ENCODE measurements at places on chromosomes 11 and 22. TPM values are rescaled to one million over a fixed set of nuclear protein-coding genes. Genes with fewer than 3 reads are reported as not detected.

GRCh38 chr22:47396515-47396914 lies 634.1 kb downstream of the TBC1D22A start:
- no peak overlapping the region for H3K27ac ChIP-seq
- H3K27me3 ChIP-seq = no peaks in the 10 kb centered on the region
- no peaks in the 10 kb centered on the region for H3K36me3 ChIP-seq
- DNase-seq = no peak
- no peak overlapping the region for H3K4me3 ChIP-seq
- no peaks in the 10 kb centered on the region for H3K4me1 ChIP-seq

DNA sequence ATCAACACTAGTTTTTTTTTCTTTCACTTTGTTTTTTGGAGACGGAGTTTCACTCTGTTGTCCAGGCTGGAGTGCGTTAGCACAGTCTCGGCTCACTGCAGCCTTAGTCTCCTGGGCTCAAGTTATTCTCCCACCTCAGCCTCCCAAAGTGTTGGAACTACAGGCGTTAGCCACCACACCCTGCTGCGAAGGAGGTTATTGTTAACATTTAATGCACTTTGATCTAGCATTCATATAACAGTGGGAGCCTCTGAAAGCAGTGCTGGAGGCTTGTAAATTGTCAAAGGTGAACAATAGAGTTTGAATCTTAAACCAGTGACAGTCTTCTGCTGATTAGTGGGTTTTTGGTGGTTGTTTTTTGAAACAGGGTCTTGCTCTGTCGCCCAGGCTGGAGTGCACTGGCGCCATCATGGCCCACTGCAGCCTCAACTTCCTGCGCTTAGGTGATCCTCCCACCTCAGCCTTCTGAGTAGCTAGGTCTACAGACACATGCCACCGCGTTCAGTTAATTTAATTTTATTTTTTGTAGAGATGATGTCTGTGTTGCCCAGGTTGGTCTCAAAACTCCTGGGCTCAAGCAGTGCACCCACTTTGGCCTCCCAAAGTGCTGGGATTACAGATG lies 96.9 kb upstream of the HORMAD2 start:
- no peak overlapping the region for H3K4me3 ChIP-seq
- no peak for DNase-seq
- H3K27ac ChIP-seq = no peak overlapping the region
- no peaks in the 10 kb centered on the region for H3K4me1 ChIP-seq

- no peak for DNase-seq
- H3K4me1 ChIP-seq = no peaks in the 10 kb centered on the region
- H3K27me3 ChIP-seq = no peaks in the 10 kb centered on the region
- H3K36me3 ChIP-seq = no peaks in the 10 kb centered on the region
These were observed 140.2 kb downstream of the NTM start for GRCh38 chr11:131510662-131511061.

DNA sequence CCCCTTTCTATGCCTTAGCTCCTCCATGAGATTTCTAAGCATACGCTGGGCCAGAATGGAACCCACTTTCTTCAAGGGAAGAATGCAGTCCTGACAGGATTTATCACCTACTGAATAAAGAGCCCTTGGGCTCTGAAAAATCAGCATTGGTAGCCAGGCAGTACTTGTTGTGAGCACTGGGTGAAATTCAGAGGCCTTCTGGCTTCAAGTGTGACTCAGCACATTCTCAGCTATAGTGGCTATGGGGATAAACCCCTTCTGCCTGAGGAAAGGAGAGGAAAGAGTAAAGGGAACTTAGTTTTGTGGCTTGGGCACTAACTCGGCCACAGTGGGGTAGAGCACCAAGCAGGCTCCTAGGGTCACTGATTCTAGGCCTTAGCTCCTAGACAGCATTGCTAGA lies 574.8 kb downstream of the JRKL start:
- H3K4me3 ChIP-seq = no peak overlapping the region
- no peak for DNase-seq
- H3K36me3 ChIP-seq = no peaks in the 10 kb centered on the region
- H3K27ac ChIP-seq = no peak overlapping the region

Gene PIWIL4
- 0.53 TPM for total RNA-seq

Gene OR2D2
- not detected for total RNA-seq
